ENCODE measurements at places on chromosomes 3 and 15. TPM values are rescaled to one million over a fixed set of nuclear protein-coding genes. Genes with fewer than 3 reads are reported as not detected.
A peak's percentile ranks its signal among the peaks of the same experiment; 100 is the strongest.

DNA sequence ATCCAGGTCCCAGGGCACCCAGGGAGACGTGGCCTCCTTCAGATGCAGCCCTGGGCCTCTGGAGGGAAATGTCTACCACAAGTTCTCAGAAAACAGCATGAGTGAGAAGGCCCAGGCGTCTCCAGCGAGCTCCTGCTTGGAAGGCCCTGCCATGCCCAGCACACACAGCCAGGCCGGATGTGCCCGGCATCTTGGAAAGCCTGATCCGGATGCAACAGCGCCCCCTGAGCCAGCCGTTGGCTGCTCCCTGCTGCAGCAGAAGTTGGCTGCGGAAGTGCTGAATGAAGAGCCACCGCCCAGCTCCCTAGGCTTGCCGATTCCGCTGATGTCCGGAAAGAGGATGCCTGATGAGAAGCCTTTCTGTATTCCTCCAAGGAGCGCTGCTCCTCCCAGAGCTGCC, 856 bp downstream of the NPAP1 start:
- no peak for DNase-seq

DNA sequence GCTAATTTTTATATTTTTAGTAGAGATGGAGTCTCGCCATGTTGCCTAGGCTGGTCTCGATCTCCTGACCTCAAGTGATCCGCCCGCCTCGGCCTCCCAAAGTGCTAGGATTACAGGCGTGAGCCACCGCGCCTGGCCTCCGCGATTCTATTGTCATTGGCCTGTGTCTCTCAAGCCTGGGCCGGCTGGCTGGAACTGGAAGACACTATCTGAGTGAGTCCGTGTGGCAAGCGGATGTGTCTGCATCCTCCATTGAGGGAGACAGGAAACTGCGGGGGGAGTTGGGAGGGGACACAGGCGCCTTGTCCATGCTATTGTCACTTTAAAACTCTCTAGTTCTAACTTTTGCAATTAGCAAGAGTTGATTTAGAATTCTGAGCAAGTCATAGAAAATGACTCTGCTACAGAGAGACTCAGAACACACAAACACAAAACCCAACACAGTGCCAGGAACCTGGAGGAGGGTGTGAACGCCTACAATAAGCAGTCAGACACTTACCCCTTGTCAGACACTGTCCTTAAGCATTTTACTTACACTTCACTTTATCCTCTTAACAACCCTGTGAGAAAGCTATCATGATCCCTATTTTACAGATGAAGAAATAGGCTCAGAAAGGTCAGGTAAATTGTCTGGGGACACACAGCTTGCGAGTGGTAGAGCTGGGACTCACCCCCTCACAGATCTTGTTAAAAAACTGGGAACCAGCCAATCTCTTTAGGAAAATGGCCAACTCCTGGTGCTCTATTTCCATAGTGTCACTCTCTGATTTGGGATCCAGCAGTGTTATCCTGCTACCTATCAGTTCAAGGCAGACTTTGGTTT, 38.7 kb downstream of the ANP32A start:
- DNase-seq, result no peak

DNA sequence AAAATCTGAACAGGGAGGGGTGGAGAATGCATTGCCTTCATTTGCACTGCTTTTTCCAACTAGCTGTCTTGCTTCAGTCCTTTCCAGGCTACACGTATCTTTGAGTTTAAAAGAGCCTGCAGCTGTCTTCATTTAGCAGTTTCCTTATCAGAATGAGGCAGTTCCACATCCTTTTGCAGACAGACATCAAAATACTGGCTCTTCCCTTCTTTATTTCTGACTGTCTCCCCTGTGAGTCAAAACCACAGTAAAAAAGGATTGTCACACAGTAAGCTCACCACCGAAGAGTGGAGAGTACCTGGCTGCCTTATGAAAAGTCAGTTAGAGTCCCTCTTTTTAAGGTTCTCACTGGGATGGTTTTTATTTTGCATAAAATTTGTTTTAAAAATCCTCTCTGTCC, 205.5 kb upstream of the CD96 start:
- no peak for DNase-seq

- peak; percentile 83 for DNase-seq
These were observed 9.1 kb downstream of the HDC start for GRCh38 chr15:50256188-50257041.

Gene MB21D2
- 23.8 TPM for total RNA-seq

Gene MGLL
- total RNA-seq, result 29.0 TPM

Measured in MG63 (cell line).